Esophagus muscularis mucosa (tissue), 4 donors: ENCODE measurements at places on chromosomes 16 and 17. TPM values are rescaled to one million over a fixed set of nuclear protein-coding genes. Genes with fewer than 3 reads are reported as not detected.

Gene KRTAP2-1
- total RNA-seq, result not detected

Gene BIRC5
- total RNA-seq, result 2.0 TPM

- DNase-seq, result no peak
Measured at GRCh38 chr17:48747445-48748363, 19.2 kb upstream of the HOXB13 start.

DNA sequence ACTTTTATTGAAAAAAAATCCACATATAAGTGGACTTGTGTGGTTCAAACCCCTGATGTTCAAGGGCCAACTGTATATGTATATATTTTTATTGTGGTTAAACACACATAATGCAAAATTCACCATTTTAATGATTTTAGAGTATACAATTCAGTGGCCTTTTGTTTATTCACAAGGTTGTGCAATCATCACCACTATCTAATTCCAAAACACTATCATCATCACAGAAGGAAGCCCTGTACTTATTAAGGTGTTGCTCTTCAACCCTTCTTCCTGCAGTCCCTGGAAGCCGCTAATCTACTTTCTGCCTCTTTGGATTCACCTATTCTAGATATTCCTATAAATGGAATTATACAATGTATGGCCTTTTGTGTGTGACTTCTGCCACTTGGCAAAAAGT lies 23.0 kb downstream of the MAP2K6 start:
- DNase-seq, result no peak

DNA sequence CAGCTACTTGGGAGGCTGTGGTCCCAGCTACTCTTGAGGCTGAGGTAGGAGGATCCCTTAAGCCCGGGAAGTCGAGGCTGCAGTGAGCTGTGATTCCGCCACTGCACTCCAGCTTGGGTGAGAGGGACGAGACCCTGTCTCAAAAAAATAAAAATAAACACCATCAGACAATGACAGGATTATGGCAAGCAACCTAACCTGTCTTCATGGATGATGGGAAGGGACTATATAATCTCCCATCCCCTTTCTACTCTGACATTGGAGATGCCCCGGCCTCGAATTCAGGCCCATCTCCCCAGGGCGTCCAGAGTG lies 893 bp downstream of the TRIM25 start:
- DNase-seq, result no peak
